Fibroblast of lung (primary cell): ENCODE measurements at places on chromosomes 3 and 15. TPM values are rescaled to one million over a fixed set of nuclear protein-coding genes. Genes with fewer than 3 reads are reported as not detected.

DNA sequence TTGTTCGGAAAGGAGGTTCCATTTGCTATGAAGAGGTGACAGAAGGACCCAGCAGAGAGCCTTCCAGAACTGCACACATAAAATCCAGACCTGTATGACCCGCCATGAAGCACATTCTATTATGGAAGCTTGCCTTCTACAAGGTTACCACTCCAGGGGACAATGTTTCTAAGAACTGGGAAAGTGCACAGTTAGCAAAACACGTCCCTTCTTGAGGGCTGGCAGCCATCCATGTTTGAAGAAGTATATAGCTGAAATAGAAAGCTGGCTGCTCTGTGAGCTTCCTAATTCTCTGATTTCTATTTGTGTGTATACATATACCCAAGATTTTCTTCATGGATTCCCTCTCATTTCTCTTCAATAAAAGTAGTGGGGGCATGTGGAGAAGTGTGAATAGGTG, 74.6 kb downstream of the CNTN3 start:
- no peaks in the 10 kb centered on the region for H3K36me3 ChIP-seq
- DNase-seq, result peak; percentile 40
- H3K4me1 ChIP-seq, result no peaks in the 10 kb centered on the region
- no peaks in the 10 kb centered on the region for H3K27me3 ChIP-seq
- H3K4me3 ChIP-seq, result no peak overlapping the region

GRCh38 chr3:34283751-34284150, 485.3 kb downstream of the PDCD6IP start:
- H3K27ac ChIP-seq, result no peak overlapping the region
- no peaks in the 10 kb centered on the region for H3K27me3 ChIP-seq
- no peak overlapping the region for H3K4me3 ChIP-seq
- H3K4me1 ChIP-seq, result no peaks in the 10 kb centered on the region
- no peak for DNase-seq

The ARPIN gene
- total RNA-seq, result 13.2 and 13.9 TPM in 2 replicates

The FBXO40 gene
- not detected in 2 replicates for total RNA-seq

The CHST13 gene
- total RNA-seq, result under 0.01 TPM in 2 replicates
